Activated CD4-positive, CD25-positive, alpha-beta regulatory T cell treated with anti-CD3 and anti-CD28 coated beads, Interleukin-2, amount 50 U/mL, for 72 hours (primary cell): ENCODE measurements at places on chromosomes 5 and 9.

DNA sequence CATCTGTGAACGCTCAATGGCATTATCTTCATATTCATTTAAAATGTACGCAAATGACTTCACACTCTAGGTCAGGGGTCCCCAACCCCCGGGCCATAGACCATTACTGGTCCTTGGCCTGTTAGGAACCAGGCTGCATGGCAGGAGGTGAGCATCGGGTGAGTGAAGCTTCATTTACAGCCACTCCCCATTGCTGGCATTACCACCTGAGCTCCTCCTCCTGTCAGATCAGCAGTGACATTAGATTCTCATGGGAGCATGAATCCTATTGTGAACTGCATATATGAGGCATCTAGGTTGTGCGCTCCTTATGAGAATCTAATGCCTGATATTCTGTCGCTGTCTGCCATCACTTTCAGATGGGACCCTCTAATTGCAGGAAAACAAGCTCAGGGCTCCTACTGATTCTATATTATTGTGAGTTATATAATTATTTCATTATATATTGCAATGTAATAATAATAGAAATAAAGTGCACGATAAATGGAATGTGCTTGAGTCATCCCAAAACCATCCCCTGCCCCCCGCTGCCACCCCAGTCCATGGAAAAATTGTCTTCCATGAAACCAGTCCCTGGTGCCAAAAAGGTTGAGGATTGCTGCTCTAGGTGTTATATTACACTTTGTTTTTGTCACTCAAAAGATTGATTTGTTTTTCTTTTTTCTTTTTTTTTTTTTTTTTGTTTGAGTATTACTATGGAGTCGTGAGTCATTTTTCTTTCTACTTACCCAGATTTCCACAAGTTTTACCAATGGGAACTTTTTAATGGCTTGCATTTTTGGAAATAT lies 127.2 kb downstream of the DOCK8 start:
- no peak for DNase-seq

- DNase-seq = no peak
Observed at GRCh38 chr5:160071916-160072315, 47.3 kb downstream of the PWWP2A start.

DNA sequence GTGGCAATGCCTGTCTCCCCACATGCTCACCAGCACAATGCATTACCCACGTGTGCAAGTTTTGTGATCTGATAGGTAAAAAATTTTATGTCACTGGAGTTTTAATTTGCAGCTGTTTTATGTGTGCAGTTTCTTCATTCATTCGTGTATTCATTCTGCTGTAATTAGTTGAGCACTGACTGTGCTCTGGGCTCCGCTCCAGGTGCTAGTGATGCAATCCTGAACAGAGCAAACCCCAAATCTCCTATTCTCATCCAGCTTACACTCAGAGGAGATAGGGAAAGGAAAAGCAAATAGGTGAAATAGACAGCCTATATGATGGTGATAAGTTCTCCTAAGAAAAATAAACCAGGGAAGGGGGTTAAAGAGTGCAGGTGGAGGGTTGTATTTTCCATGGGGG lies 148.4 kb downstream of the TENT4A start:
- DNase-seq = no peak

DNA sequence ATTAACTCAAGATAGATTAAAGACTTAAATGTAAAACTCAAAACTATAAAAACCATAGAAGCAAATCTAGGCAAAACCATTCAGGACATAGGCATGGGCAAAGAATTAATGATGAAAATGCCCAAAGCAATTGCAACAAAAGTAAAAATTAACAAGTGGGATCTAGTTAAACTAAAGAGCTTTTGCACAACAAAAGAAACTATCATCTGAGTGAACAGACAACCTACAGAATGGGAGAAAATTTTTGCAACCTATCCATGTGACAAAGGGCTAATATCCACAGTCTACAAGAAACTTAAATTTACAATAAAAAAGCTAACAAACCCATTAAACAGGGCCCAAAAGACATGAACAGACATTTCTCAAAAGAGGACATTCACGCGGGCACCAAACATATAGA lies 34.4 kb upstream of the ZFAND5 start:
- no peak for DNase-seq

GRCh38 chr5:172098883-172099282 lies 89.1 kb downstream of the STK10 start:
- no peak for DNase-seq

DNA sequence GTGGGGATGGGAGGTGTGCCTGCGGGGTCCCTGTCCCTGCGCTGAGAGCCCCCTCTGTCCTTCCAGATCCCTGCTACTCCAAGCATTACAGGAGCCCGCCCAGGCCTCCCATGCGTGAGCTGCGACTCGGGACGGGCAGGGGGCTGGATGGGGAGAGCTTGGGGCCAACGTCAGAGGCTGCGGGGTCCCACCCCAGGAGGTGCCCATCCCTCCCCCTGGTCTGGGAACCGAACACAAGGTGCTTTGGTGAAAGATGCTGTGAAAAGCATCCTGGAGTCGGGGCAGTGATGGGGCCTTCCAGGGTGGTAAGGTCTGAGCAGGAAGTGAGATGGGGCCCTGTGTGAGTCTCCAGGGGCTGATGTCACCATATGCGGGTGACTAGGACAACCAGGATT lies 2.7 kb downstream of the LCN9 start:
- DNase-seq = no peak

DNA sequence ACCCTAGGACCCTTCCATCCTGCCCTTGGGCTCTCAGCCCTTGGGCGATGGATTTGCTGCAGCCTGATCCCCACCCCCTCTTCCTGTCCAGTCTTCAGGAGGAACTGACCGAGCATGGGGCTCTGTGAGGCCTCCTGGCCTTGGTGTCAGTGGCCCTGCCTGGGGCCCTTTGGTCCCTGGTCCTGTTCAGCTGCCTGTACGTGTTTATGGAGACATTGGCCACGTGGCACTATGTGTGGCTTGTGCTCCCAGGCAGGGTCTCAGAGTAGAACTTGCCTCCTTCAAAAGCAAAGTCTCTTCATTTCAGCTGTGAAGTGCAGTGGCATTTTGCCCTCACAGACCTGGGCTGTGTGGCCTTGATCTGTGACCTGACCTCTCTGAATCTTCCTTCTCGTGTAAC lies 11.1 kb downstream of the FCN2 start:
- no peak for DNase-seq

DNA sequence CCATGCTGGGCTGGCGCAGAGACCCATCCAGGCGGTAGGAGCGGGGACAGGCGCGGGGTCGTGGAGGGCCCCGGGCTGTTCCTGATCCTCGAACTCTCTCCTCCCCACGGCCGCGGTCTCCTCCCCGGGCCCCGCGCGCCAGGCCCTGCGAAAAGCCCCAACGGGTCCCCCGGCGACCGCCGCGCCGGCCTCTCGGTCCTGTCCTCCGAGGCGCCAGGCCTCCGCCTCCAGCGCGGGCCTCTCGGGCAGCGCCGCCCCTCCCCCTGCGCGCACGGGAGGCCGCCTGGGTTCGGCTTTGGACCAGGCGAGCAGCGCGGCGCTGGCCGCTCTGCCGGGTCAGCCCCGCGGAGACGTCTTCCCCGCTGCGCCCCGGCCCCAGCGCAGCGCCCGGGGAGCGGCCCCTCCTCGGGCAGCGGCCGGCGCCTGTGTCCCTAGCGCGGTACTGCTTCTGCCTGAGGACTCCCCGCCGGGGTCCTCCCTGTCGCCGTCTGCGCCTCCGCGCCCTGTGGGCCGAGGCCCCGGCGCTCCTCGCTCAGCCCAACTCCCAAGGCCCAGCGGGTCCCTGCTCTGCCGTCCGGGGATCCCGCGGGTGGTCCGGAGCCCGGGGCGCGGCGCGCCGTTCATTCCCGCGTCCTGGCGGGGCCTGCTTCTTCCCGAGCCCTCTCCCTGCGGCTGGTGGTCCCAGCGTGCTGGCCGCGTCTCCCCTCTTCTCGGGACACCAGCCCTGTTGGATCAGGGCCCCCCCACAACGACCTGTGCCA lies 13.4 kb downstream of the COL23A1 start:
- no peak for DNase-seq

DNA sequence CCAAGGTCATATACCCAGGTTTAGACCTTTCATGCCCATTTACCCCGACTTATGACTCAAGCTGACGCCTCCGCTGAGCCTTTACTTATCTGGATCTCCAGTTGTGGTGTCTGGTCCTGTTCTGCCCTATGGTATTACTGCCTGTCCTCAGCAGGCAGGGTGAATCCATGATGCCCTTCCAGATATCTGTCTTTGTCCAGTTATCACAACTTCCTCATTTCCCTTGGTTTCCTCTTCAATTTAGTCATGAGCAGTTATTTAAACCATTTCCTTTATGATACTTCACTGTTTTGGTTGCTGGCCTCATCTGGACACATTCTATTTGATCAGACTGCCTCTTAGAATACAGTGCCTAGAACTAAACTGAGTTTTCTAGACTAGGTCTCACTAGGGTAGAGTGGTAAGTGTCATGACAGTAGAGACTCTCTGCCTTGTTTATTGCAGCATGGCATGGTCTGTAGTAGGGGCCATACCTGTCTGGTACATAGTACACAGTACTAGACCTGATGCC lies 93.3 kb downstream of the MELK start:
- no peak for DNase-seq

GRCh38 chr5:68315679-68316271 lies 100.2 kb downstream of the PIK3R1 start:
- peak; percentile 59 for DNase-seq

GRCh38 chr5:1412621-1413020 lies 32.6 kb downstream of the SLC6A3 start:
- DNase-seq = no peak

- DNase-seq = no peak
Observed at GRCh38 chr9:12195456-12195855, 497.7 kb upstream of the TYRP1 start.

DNA sequence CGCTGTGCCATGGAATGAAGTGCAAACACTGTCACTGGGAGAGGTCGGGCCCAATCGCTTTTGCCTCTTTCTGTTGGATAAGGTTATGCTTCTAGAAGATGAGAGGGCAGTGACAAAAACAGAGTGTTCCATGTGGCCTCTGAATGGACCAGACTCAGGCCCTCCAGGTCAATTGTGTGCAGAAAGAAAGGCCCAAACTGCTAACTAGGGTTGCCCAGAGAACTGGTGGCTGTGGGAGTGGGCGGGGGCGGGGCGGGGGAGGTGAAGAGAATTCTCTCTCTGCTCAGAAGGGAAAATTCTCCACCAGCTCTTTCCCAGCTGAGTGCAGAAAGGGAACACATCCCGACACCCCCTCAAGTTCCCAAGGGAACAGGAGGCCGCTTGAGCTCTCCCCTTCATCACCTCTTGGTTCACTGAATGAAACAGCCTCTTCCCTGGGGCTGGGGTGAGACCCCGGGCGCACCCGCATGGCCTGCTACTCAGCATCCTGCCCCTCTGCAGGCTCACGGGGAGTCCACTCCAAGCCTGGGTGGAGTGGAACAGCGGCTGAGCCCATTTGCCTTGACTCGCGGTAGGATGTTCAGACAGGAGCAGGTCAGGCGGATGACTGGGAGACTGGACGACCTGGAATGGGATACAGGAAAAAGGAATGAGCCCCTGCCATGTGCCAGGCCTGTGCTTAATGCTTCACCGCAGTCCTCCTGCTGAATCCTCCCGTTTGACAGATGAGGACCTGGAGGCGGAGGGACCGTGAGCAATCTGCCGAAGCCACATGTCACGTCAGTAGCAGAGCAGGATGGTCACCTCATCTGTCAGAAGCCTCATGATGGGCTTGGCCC lies 93.8 kb upstream of the FANCC start:
- no peak for DNase-seq

GRCh38 chr9:69617006-69617405 lies 55.2 kb downstream of the APBA1 start:
- no peak for DNase-seq

GRCh38 chr5:154207204-154207603 lies 16.7 kb downstream of the GALNT10 start:
- no peak for DNase-seq

GRCh38 chr5:79581535-79581934 lies 30.7 kb upstream of the TENT2 start:
- no peak for DNase-seq

DNA sequence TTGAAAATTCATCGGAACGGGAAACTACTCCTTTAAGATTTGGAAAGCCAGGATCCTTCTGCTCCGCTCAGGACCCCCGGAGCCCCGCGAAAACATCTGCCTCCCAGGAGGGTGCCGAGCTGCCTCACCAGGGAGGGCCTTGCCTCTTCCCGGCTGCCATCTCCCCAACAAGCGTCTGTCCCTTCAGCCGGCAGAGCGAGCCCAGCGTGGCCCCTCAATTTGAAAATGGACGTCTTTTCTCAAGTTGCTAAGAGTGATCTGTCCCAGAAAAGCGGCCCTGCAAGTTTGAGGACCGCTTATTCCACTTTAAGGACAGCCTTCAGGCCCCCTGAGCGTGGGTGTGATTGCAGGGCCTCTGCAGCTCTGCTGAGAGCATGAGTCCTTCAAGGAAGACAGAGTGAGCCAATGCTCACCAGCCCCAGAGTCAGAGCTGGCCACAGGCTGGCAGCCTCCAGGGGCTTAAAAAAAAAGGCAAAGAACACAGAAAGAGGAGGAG lies 101.3 kb downstream of the PHF2 start:
- no peak for DNase-seq

DNA sequence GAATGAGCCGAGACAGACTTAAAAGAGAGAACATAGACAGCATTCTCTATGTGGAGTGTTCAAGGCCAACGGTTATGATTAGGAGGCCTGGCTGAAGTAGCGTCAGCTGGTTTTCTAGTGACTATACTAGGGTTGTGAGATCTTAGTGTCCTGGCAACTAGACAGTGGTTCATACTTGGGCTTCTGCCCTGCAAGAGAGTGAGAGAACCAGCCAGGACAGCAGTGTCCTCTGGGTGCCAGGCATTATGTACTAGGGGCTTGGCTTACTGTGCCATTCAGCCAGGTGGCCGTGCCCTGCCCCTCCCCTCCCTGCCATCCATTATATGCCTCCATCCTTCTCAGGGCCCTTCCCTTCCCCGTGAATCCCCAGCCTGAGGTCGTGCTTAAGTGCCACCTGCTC lies 56.8 kb downstream of the TRIO start:
- DNase-seq = no peak

DNA sequence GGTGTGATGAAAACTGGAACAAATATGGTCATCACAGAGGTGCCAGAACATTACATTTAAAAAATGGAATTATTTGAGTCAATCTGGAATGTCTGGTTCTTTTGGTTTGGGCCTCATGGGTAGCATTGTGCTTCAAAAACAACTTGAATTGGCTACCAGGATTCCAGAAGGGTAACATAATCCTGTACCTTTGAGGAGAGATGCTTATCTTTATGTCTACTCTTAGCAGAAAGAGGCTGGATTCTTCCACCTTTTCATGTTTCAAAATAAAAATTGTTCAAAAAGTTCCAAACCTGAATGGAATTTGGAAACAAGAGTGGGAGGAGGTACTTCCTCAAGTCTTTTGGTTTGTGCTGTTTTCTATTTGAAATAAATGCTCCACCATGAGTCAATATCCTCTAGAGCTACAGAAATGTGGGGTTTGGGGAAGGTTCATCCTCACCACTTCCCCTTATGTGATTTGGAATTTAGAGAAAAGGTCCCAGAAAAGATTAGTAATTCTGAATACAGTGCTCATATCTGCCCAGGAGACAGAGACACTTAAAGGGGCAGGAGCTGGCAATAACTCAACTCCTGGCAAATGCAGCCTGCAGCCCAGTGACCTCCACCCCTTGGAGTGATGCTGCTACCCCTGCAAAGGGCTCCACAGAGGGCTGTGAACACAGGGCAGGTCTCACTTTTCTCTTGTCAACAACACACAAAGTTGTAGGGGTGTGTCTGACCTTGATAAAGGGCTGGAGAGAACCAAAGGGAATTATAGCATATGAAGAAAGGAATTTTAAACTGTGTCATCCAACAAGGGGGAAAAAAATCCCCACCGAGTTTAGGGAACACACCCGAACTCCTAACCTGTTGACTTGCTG lies 272.8 kb downstream of the CWC27 start:
- DNase-seq = no peak

- DNase-seq = no peak
Observed at GRCh38 chr5:99258819-99259218, 330.0 kb upstream of the CHD1 start.
